ENCODE measurements at places on chromosomes 13 and 19.

DNA sequence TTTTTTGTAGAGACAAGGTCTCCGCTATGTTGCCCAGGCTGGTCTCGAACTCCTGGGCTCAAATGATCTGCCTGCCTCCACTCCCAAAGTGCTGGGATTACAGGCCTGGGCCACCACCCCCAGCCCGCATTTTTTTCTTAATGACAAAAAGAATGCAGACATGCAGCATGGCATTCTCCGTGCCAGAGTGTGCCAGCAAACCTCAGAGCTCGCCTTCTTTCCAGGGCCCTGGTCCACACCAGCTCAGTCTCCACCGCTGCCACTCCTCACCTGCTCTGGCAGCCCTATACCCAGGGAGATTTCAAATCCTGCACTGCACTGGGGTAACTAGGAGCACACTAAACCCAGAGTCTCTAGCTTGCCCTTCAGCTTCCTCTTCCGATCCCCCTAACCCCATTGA is 41.7 kb downstream of the ZIC5 start:
- no peak for DNase-seq

DNA sequence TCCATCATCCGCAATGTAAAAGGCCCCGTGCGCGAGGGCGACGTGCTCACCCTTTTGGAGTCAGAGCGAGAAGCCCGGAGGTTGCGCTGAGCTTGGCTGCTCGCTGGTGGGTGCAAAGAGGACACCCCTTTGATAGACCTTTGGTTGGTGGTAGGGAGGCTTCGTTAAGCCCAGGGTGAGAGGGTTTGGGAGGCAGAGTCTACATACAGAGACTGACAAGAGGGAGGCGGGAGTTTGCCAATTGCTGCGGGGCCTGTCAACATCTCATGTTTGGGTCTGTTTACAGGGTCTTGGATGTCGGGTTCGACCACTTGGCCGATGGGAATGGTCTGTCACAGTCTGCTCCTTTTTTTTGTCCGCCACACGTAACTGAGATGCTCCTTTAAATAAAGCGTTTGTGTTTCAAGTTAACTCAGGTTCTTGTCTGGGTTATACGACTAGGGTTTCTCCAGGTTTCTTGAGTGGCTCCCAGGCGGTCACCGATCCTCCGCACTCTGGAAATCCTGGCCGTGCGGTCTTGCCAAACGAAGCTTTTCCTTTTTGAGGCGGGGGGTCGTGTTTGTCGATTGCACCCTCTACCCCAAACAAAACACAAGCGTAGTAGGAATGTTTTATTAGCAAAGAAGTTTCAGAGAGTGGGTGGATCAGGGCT is 816 bp downstream of the RPS28 start:
- DNase-seq: no peak

GRCh38 chr19:57324992-57325391 is 4.7 kb downstream of the ZNF543 start:
- DNase-seq: no peak

DNA sequence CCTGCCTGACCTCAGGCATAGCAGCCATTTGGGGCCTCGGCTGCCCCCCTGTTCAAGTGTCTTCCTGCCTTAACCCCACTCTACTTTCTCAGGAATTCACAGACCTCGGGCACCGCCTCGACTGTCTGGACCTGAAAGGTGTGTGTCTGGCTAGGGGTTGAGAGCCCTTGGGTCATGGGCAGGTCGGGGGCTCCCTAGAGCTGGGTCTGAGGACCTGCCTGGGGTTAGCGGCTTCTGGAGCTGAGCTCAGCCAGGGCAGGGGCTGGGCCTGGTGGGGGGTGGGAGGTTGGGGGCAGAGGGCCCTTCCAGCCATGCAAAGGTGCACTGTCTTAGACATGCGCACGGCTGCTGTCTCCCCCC is 20.7 kb downstream of the NKPD1 start:
- DNase-seq: no peak

GRCh38 chr13:113948034-113948742 is 25.7 kb downstream of the C13orf46 start:
- no peak for DNase-seq

DNA sequence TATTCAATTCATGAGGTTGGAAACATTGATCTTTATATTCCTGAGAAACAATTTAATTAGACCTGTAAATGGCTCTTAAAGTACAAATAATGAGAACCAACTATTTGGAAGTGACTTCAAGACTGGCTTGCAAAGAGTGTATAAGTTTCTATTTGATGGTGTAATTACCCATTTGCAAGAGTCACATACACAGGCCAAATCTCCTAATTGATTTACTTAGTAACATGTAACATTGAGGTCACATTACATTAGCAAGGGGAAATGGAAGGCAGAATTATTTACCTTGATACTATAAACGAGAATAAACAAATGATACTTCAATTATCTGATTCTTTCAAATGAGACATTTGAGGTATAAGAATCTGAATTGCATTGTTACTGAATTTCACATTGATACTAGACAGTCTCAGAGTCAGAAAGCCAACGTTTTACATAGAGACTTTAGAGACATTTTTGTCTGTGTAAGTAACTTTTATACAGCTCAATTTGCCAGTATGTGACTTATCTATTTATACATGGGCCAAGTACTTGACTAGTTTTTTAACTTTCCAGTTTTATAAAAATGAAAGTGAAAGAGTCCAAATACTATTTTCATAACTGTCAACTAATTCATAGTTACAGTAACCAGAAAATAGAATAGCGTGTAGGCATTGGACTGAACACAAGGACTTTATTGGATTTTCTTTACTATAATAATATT is 95.6 kb upstream of the RFC3 start:
- DNase-seq: peak; percentile 26
